ENCODE measurements at places on chromosomes 7 and 10. TPM values are rescaled to one million over a fixed set of nuclear protein-coding genes. Genes with fewer than 3 reads are reported as not detected.

SRGN gene
- 694 TPM for total RNA-seq

PRKAR2B gene
- total RNA-seq = 28.7 TPM

- no peak for DNase-seq
These were observed 52.7 kb upstream of the PRSS1 start for GRCh38 chr7:142696456-142697179.

DNA sequence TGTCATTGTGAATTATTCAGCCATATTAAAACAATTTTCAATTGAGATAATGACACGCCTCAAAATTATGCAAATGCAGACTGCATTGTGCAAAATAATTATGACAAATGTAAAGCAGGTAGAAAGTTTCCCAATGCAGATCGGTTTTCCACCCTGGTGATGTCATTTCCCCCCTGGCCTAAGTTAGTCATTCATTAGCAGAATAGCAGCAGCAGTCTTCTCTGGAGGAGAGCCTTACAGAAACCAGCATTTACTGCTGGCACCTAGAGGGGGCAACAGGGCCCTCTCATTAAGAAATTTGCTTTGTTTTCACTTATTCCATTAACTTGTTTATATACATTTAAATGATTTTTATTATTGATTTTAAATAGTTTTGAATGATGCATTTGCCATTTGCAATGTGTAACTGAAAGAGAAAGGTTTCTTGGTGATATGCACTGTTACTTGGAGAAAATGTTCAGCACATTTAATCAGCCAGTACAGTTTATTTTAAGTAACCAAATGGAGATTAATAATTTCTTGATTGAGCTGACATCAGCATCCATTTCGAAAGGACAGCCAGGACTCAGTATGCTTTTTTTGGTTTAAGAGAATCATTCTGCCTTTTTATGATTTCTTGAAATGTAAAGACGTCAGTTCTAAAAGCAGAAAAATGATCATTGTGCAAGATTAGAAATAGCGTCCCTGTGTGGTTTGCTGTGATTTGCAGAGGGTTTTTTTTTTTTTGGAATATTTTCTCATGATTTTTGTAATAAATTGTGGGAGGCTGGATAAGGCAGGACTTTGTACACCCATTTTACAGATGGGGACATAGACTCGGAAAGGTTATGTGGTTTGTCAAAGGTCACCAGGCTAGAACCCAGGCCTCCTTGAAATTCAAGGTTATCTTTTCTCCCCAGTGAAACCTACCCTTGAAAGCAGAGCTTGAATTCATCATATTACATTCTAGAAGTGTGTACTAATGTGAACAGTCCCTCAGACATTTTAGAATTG lies 3.5 kb downstream of the ARID5B start:
- DNase-seq = no peak

DNA sequence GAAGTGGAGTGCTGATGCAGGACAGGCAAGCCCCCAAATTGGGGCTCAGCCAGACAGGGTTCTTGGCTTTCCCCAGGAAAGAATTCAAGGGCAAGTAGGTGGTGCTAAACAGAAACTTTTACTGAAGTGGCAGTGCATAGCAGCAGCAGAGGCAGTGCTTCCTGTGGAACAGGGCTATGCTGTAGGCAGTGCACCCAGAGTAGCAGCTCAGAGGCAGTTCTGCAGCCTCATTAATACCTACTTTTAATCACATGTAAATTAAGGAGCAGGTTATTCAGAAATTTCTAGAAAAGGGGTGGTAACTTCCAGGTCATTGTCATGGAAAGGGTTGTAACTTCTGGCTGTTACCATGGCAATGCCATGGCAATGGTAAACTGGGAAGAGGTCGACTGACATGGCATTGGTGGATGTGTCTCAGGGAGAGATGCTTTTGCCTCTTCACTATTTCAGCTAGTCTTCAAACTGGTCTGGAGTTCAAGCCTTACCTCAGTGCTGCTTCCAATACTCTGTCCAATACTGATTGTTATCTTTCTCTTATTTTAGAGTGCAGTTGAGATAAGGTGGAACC lies 29.2 kb downstream of the PRSS58 start:
- no peak for DNase-seq

GRCh38 chr10:51821045-51821444 lies 121.7 kb upstream of the CSTF2T start:
- no peak for DNase-seq

GRCh38 chr10:130656582-130657133 lies 520.5 kb downstream of the GLRX3 start:
- DNase-seq = no peak
